ENCODE measurements at places on chromosomes 2 and 18.

- no peak for DNase-seq
These were observed 56.9 kb downstream of the SLC38A11 start for GRCh38 chr2:164898475-164898874.

GRCh38 chr2:68709421-68709911 is 25.1 kb upstream of the ARHGAP25 start:
- DNase-seq: no peak

GRCh38 chr2:97936199-97936598 is 59.5 kb downstream of the TMEM131 start:
- no peak for DNase-seq

DNA sequence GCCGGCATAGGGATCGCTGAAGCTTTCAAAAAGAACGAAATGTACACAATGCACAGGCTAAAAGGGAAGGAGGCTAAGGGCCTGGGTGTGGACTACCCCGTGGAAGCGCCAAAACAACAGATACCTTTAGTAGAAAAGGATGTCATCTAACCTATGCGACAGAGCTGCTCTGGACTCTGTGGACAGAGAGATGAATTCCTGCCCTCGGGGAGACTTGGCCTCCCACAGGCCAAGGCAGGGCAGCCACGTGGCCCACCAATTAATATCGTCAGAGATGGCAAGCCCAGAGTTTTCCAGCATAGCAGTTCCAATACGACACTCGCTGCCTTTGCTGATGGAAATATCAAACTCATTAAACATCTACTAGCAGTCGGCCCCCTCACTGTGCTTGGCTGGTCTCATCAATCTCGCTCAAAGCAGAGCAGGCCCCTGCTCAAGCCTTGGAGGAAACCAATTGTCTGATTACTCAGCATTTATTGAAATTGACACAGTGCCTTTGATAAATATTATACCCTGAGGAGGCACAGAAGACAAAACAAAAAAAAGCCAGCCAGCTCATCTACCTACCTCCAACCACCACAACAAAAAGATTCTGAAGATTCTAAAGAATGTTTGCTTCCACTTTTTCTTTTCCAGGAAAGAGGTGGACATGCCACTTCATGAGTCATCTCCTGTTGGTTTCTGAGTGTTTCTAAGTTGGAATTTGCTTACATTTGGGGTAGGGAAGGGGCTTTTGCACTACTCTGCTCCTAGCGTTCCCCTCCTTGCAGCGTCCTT is 79.0 kb upstream of the ACAA2 start:
- no peak for DNase-seq

DNA sequence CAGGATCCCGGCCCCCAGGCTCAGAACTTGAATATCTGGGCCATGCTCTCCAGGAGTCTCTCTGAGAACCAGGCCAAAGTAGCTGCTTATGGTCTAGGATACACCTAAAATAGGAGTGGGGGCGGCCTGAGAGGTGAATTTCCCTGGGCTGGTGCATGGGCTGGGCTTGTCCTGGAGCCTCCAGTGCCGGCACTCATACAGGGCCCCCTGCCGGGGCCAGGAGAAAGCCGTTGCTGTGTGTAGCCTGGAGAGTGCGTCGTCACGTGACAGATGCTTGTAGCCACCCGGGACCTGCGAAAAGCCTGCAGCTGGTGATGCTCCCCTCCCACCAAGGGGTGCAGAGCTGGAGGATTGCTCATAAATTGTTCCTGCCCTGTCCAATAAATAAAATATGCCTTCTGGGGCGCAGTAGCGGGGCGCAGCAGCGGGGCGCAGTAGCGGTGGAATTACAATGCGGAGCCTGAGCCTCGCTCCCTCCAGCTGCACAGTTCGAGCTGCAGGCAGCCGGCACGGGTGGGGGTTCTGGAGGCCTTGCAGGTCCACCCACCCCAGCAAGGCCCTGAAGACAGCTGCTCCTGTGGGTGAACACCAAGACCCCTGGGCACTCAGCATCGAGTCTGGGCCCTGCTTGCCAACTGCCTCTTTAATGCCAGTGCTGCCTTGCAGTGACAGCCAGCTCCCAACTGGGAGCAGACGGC is 289.9 kb downstream of the NDUFA10 start:
- no peak for DNase-seq

All from CD4-positive, alpha-beta T cell treated with Interleukin-15 for 1 hour (primary cell).